ENCODE measurements at places on chromosomes 7 and 10.

DNA sequence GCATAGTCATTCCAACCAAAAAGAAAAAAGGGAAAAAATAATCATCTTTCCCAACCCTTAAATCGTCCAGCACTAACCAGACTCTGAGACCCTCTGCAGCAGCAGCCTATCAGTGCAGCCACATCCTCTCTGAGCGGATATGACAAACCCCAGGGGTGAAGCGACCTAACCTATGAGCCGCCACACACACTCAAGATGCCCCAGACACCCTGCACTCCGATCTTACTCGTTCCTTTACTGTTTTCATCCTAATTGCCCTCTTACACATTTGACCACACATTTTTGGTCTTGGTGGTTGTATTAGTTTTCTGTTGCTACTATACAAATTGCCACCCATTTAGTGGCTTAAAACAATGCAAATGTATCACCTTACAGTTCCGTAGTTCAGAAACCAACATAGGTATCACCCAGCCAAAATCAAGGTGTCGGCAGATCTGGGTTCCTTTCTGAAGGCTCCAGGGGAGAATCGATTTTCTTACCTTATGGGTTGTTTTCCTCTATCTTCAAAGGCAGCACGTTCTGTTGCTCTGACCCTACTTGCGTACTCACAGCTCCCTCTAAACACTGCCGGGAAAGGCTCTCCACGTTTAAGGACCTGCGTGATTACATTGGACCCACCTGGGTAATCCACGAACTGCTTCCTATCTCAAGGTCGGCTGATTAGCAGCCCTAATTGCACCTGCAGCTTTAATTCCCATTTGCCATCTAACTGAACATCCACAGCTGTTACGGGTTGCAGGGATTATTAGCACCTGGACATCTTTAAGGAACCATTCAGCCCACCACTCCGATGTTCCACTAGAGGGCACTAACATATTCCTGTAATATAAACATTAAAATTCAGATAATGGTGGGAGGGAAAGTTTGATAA is 37.3 kb upstream of the PRSS1 start:
- DNase-seq, result peak; percentile 80

DNA sequence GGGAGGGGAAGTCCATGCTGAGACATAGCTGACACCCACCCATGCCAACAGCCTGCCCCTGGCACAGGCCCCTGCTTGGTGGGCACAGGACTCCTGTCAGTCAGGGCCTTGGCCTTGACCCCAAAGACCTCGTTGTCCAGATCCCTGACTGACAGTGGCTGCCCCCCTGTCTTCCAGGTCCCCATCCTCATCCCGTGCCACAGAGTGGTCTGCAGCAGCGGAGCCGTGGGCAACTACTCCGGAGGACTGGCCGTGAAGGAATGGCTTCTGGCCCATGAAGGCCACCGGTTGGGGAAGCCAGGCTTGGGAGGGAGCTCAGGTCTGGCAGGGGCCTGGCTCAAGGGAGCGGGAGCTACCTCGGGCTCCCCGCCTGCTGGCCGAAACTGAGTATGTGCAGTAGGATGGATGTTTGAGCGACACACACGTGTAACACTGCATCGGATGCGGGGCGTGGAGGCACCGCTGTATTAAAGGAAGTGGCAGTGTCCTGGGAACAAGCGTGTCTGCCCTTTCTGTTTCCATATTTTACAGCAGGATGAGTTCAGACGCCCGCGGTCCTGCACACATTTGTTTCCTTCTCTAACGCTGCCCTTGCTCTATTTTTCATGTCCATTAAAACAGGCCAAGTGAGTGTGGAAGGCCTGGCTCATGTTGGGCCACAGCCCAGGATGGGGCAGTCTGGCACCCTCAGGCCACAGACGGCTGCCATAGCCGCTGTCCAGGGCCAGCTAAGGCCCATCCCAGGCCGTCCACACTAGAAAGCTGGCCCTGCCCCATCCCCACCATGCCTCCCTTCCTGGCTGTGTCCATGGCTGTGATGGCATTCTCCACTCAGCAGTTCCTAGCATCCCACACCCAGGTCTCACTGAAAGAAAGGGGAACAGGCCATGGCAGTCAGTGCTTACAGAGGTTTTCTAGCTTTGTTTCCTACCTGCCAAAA is 197.2 kb downstream of the EBF3 start:
- DNase-seq, result no peak

DNA sequence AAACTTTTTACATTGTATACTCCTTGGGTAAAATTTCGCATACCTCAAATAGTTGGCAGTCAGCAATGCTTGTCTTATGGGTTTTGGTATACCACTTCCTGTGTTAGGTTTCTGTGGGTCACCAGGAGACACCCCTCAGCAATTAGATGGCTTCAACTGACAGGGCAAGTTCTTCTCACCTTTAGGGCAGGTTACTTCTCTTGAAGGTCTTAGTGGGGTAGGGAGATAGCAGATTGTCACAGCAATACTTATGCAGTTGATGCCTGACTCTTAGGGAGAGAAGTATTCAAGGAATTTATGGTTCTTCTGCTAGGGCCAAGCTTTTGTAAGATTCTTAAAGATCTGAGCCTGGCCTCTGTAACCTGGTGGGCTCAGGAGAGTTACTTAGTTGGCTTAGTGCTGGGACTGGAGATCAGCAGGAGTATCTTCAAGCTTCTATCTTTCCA is 42.9 kb downstream of the MKLN1 start:
- DNase-seq, result no peak

DNA sequence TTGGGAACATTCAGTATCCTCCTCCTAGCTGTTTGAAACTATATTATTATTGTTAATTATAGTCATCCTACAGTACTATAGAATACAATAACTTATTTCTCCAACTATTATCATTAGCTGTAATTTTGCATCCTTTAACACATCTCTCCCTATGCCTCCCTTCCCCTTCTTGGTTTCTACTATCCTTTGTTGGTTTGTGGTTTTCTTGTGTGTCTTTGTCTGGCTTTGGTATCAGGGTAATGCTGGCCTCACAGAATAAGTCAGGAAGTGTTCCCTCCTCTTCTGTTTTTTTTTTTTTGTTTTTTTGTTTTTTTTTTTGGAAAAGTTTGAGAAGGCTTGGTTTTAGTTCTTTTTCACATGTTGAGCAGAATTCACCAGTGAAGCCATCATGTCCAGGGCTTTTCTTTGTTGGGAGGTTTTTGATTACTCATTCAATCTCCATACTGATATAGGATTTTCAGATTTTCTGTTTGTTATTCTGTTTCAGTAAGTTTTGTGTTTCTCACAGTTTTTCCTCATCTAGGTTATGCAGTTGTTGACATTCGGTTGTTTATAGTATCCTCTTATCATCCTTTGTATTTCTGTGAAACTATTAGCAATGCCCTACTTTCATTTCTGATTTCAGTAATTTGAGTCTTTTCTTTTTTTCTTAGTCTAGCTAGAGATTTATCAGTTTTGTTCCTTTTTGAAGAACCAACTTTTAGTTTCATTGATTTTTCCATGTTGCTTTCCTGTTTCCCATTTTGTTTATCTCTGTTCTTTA is 21.6 kb downstream of the C1GALT1 start:
- no peak for DNase-seq

- no peak for DNase-seq
Observed at GRCh38 chr7:109049366-109049765, 479.7 kb downstream of the DNAJB9 start.

- no peak for DNase-seq
Observed at GRCh38 chr10:99341860-99342490, 12.8 kb downstream of the CNNM1 start.

- no peak for DNase-seq
Observed at GRCh38 chr7:122438006-122438405, 133.5 kb upstream of the FEZF1 start.

DNA sequence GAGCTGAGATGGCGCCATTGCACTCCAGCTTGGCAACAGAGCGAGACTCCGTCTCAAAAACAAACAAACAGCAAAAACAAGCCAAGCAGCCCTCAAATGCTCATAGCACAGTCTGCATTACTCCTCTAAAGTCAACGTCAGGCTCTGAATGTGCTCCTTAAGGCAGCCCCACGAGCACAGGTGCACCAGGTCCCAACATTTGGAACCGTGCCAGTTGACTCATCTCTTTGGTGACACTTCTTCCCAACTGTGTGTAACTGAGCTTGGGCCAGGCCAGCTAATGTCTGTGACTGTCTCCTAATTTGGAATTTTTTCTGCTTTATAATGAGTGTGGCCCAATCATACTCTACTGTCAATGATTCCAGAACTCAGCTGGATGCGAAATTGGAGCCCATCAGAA is 66.3 kb upstream of the EFCAB10 start:
- DNase-seq, result peak; percentile 21

- DNase-seq, result no peak
Observed at GRCh38 chr10:86671419-86671818, 3.1 kb downstream of the LDB3 start.

GRCh38 chr10:593901-594457 is 95.5 kb downstream of the DIP2C start:
- DNase-seq, result no peak

DNA sequence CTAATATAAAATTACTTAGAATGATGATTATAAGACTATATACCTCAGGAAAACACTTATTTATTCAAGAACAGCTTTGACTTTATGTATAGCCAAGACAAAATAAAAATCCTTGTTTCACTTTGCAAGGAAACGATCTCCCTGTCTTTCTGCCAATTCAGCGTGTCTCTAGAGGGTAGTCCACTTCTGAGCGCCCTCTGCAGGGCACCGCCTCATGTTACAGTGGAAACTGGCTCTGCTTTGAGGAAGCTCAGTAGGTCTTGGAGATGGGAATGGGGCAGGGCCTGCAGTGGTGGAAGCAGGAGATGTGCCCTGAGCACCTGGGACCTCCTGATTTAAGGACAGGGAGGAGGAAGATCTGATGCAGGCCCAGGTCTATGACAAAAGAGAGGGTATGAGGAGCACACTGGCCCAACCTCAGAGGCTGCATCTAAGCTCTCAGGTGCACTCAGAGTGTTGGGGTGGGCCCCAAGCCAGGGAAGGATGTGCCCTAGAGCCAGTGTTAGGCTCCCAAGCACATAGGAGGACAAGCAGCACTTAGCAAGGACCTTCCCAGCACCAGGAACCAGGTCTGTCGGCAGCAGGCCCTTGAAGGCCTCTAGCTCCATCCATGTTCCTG is 481.0 kb downstream of the TNS3 start:
- DNase-seq, result no peak

DNA sequence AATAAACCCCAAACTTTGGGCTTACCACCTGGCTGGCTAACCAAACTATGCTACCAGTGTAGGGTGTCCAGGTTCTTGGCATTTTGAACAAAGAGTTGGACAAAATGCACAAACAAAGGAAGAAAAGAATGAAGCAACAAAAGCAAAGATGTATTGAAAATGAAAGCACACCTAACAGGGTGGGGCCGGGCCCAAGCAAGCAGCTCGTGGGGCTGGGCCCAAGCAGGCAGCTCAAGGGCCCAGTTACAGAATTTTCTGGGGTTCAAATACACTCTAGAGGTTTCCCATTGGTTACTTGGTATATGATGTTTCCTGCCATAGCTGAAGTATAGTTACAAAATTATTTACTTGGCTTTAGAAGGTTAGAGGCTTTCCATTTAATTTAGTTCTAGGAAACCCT is 15.7 kb downstream of the ACADSB start:
- no peak for DNase-seq

DNA sequence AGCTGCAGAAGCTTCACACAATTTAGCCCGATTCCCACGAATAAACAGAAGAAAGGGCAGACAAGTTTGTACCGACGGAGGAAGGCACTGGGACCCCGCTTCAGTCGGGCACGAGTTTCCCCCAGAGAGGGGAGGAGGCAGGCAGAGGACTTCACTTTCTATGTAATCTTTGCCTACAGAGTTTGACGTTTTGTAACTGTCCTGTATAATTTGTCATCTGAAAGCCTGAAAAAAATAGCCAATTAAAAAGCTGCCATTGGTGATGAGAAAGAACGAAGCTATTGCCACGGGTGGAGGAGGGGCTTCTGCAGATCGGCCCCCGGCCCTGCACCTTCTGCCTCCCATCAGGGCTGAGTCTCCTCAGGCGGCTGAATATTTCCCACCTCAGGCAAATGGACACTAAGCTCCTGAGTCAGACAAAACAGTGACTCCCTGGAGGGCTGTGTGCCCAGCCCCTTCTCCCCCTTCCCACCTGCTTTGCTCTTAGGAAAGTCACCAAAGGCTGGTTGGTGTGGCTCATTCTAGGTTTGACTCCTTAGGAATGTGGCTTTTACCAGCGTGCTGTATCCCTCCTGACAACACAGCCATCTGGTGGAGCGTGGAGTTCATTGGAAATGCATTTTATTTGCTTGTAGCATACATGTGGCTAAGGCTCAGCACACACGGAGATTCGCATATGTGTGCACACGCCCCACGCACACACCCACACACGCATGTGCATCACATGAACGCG is 117.4 kb downstream of the VIPR2 start:
- no peak for DNase-seq

Measured in NCI-H1105 (cell line).